ENCODE measurements at places on chromosomes 3 and 15.

DNA sequence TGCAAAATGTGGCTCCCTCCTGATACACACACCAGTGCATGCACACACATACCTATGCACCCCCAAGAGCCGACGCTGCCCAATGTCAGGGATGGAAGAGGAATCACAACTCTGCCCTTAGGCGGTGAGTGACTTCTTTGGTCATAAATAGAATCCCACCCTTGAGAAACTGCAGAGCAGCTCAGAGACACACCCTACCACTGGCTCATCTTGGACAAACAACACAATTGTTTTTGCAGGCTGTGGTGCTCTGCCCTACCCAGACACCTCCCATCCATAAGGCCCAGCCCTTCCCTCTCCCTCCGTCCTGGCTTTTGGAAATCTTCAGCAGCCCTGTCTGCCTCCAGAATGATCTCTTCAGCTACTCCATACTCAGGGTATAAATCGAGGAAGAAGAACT lies 73.8 kb upstream of the HRH1 start:
- ATAC-seq = peak; percentile 98

DNA sequence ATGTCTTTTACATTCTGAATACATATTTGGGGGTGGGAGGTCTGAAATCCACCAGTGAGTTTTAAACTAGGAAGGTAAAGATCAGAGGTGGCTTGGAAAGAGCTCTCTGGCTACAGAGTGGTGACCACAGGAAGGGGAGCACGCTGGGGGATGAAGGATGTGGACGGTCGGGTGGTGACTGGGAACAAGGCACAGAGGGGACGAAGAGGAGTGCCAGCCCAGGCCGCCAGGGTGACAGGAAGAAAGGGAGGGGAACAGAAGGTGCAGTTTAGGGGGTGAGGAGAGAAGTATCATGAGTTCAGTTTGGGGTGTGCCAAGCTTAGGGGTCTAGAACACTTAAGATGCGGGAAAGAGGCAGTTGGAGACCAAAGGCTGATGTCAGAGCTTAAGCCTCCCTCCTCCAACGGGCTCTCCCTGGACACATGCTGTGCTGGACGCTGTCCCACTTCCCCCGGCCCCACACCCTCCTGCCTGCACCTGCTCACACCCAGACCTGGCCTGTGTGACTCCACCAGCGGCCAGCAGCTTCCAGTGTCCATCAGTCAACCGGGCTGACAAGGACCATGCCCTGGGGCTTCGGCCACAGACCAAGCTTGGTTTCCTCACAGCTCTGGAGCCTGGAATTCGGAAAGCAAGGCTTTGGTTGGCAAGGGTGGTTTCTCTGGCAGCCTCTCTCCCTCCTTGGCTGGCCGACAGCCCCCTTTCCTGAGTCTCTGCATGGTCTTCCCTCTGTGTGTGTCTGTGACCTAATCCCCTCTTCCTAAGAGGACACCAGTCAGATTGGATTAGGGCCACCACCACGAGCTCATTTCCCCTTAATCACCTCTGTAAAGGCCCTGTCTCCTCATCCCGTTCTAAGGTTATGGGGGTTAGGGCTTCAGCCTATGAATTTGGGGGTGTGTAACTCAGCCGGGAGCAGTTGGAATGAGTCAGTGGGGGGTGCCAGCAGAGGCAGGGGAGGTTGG lies 120.4 kb upstream of the IQSEC1 start:
- ATAC-seq = no peak

- ATAC-seq = no peak
Observed at GRCh38 chr3:197295871-197296270, 2.5 kb downstream of the DLG1 start.

DNA sequence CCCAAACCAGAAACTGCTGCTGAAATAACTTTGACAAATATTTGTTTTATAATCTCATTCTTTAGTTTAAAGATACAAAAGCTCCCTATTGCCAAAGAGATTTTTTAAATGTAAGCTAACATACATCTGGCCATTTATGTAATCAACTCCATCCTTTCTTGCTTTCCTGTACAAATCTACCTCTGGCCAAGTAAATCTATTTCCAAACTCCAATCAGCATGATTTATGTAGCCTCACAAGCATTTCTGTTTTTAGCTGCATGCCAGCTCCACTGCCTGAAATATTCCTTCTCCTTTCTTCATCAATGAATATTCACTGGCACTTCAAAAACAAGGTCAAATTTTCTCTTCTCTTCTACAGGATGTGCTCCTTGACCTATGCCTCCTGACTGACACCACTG lies 80.0 kb downstream of the SHOX2 start:
- ATAC-seq = no peak

DNA sequence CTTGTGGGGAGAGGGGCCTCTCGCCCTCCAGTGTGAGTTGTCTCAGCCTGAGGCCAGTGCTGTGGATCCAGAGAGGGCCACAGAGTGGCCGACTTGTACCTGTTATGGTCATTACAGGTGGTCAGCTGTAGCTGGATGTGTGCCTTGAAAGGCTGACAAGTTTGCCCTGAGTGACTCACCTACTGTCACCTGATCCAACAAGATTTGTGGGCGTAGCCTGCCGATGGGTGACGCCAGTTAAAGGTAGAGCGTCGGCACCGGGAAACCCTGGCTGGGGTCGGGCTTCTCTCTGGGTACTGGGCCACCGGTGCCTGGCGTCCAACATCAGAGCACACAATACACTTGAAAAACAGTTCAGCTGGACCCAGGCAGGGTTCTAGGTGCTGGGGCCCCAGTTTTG lies 2.8 kb upstream of the ISG20 start:
- no peak for ATAC-seq

DNA sequence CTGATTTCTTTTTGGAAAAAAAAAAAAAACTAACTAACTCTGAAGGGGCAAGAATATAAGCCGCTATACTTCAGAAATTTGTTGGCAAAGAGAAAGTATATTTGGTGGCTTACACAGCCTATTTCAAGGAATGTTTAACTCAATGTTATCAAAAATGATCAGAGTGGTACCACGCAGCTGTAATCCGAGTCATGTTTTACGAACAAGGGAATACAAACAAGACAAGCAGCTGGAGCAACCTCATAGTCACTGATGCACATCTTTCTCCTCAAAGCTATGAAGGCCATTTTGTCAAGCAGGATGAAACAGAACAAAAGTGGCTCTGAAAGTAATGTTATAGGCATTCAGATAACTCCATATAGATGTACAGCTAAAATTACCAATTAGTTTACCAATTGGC lies 81.2 kb downstream of the SCAPER start:
- no peak for ATAC-seq

- peak; percentile 70 for ATAC-seq
Observed at GRCh38 chr3:194773771-194774455, 88.2 kb downstream of the FAM43A start.

GRCh38 chr15:33317896-33318295 lies 7.1 kb downstream of the RYR3 start:
- no peak for ATAC-seq

GRCh38 chr3:48915296-48915695 lies 3.3 kb upstream of the ARIH2 start:
- ATAC-seq = no peak

DNA sequence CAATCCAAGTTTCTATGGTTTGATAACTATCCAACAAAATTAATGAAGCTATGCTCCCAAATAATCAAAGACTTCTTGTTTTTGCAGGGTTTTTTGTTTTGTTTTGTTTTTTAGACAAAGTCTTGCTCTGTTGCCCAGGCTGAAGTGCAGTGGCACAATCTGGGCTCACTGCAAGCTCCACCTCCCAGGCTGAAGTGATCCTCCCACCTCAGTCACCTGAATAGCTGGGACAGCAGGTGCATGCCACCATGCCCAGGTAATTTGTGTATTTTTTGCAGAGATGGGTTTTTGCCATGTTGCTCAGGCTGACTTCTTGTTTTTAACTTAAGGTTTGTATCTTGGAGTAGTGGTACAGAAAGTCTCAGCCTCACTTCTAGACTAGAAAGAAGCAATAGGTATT lies 11.0 kb upstream of the GATM start:
- ATAC-seq = no peak

GRCh38 chr3:191399918-191400317 lies 61.0 kb upstream of the PYDC2 start:
- ATAC-seq = no peak

- no peak for ATAC-seq
Observed at GRCh38 chr3:38210141-38210757, 44.9 kb downstream of the OXSR1 start.

- peak; percentile 81 for ATAC-seq
Observed at GRCh38 chr3:53846134-53846850, at the start of the genes CHDH and IL17RB. Gene CHDH (minus strand): TSS chr3:53846419. CDS start chr3:53824008, 22,411 bp downstream. Gene IL17RB (plus strand): TSS chr3:53846568. CDS start chr3:53846589, 21 bp downstream.

DNA sequence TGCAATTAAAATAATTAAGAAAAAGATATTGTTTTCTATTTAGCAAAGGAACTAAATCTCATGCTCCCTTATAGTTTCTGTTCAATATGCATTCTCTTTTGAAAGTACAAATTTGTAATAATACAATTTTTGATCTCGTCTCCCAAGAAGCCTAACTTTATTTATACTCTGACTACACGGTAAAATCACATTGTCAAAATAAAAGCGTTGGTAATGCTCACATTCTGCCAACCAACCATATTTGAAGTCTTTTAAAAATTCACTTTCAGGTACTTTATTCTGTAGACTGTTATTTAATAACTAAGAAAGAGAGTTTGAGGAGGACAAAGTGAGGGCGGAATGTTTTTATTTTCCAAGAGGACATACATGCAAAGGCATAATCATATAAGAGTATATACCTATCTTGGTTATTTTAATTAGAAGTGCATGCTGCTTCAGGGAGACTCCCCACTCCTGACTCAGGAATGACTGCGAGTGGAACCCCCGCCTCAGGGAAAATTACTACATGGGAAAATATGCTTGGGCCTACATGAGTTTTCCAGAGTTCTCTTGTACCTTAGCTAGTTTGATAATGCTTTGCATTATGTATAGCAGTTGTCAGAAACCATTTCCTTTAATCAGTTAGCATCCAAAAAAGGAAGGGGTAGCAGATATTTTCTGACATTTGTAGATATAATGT lies 19.3 kb downstream of the MBNL1 start:
- ATAC-seq = no peak

DNA sequence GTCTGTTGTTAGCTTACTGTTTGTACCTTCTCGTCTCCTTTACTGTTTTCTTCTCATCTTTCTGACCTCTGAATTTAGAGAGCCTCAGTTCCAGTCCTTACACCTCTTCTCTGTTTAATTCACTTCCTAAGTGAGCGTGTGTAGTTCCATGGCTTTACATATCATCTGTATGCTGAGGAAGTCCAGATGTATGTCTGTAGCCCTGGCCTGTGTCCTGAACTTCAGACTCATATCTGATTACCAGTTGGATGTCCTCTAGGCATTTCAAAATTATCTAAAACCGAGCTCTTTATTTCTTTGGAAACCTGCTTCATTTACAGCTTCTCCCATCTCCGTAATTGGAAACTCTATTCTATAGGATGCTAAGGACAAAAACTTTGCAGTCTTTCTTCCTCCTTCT lies 75.8 kb downstream of the MAP2K5 start:
- no peak for ATAC-seq

GRCh38 chr15:27741226-27741860 lies 357.8 kb downstream of the OCA2 start:
- no peak for ATAC-seq

GRCh38 chr15:63063164-63063756 lies 20.7 kb downstream of the TPM1 start:
- no peak for ATAC-seq

DNA sequence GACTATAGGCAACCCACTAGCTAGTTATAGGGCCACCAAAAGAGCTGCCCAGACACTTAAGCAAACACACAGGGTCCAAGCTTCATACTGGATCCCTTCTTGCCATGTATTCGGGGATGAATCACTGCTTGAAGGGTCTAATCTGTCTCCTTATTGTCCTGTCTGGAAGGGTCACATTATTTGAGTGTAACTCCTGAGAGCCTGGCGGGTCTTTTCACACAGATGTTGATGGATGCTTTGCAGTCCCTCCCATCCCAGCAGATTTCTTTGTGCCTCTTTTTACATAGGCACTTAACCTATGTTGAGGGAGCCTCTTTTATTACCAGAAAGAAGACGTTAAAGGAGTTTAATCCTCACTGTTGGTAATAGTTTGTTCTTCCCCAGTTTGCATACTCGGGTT lies 56.6 kb downstream of the BBX start:
- no peak for ATAC-seq

DNA sequence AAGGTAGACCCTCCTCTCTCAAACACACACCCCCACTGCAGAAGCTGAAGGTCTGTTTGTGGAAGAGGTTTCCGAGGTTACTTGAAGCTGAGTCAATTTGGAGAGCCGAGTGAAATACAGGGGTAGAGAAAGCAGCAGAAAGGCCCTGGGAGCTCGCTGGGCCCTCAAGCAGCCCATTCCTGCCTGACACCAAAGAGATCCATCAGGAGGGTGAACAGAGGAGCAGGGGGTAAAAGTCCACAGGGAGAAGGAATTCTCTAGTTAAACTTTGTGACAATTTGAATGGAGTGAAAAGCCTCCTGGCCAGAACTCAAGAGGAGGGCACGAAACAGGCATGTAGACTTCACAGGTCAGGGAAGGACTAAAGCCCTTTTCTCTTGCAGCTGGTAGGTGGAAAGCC lies 13.6 kb upstream of the SLC27A2 start:
- ATAC-seq = no peak

DNA sequence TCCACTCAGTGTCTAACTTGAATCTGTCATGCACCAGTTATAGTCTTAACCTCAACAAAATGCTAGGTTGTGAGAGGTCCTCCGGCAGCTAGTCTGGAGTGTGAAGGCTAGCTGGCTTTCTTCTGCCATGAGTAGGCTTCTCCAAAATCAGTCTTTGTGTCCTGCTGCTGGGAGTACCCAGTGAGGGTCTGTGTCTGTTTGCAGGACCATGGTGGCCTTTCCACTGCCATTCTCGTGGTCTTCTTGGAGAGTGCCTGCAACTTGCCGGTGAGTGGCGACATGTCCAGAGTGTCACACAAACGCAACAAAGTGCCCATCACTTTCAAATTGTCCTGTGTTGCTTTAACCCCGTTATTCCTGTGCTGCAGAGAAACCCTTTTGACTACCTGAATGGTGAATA lies 34.0 kb downstream of the ESYT3 start:
- no peak for ATAC-seq

- no peak for ATAC-seq
Observed at GRCh38 chr3:110174908-110175307, 837.6 kb upstream of the DPPA4 start.

- no peak for ATAC-seq
Observed at GRCh38 chr3:47612178-47612577, 33.5 kb upstream of the CSPG5 start.

- ATAC-seq = no peak
Observed at GRCh38 chr15:101078669-101079323, 159.6 kb downstream of the LRRK1 start.

DNA sequence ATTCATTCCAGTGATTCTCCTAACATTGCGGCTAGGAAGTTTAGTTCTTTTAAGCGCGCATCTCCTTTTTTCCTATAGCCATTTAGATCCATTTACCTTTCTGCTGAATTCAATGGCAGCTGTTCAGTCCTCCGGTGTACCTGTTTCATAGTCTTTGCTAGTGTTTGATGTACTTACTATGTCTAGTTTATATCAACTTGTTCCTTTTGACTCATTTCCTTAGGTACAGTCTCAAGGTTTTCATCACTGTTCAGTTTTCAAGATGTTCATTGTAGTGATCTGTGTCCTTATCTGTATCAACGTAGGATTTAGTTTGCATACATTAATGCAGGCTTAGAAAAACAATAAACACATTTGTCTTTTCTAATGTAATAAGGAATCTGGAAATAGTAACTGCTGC lies 59.0 kb upstream of the MBNL1 start:
- no peak for ATAC-seq

Measured in motor neuron (in vitro differentiated cells).